ENCODE measurements at places on chromosomes 4 and X. TPM values are rescaled to one million over a fixed set of nuclear protein-coding genes. Genes with fewer than 3 reads are reported as not detected.

GRCh38 chr4:57044996-57045395 is 65.2 kb downstream of the IGFBP7 start:
- peaks cover 7% of the 10 kb centered on the region for H3K36me3 ChIP-seq
- no peaks in the 10 kb centered on the region for H3K4me1 ChIP-seq
- no peak overlapping the region for H3K4me3 ChIP-seq

DNA sequence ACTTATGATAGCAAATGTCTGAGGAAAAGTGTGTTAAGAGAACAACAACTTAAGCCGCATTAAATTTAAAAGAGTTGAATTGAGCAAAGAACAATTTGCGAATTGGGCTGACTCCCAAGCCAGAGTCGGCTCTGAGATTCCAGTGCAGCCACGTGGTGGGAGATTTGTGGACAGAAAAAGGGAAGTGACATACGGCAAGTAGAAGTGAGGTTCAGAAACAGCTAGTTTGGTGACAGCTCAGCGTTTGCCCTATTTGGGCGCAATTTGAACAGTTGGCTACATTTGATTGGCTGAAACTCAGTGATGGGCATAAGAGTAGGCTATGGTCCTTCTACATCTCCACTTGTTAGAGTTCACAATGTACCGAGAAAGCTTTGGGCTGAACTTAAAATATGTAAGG is 124.0 kb downstream of the PRKX start:
- H3K4me1 ChIP-seq: no peaks in the 10 kb centered on the region
- DNase-seq: no peak
- no peak overlapping the region for H3K27ac ChIP-seq

The TEX13D gene
- not detected for total RNA-seq

GRCh38 chrX:109399831-109400230 is 82.1 kb downstream of the GUCY2F start:
- H3K36me3 ChIP-seq: no peaks in the 10 kb centered on the region
- no peak for DNase-seq
- no peaks in the 10 kb centered on the region for H3K27me3 ChIP-seq
- no peak overlapping the region for H3K27ac ChIP-seq

The USP17L12 gene
- not detected for total RNA-seq

The MAP7D3 gene
- total RNA-seq: 4.6 TPM

DNA sequence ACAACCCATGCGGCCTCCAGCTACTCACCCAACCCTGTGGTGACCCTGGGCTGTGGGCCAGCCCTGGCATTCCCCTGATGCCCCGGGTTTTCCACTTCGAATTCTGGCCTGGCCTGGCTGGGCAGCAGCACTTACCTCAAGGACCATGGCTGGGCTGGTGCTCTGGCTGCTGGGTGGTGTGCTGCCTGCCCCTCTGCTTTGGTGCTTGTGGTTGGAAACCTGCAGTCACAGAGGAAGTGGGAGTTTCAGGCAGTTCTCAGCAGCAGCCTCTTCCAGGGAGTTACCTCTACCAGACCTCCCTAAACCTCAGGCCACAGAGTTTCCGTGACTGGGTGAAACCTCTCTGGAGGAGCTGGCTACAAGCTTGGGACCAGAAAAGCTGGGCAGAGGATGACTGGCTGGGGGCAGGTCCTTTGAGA is at the start of gene CXCR3:
TSS of gene CXCR3 (minus strand) at position 209 of the 419 bp plus-strand sequence. CDS start at position 147, 62 bp downstream.
- H3K36me3 ChIP-seq: no peaks in the 10 kb centered on the region
- no peak for DNase-seq
- H3K27me3 ChIP-seq: no peaks in the 10 kb centered on the region

DNA sequence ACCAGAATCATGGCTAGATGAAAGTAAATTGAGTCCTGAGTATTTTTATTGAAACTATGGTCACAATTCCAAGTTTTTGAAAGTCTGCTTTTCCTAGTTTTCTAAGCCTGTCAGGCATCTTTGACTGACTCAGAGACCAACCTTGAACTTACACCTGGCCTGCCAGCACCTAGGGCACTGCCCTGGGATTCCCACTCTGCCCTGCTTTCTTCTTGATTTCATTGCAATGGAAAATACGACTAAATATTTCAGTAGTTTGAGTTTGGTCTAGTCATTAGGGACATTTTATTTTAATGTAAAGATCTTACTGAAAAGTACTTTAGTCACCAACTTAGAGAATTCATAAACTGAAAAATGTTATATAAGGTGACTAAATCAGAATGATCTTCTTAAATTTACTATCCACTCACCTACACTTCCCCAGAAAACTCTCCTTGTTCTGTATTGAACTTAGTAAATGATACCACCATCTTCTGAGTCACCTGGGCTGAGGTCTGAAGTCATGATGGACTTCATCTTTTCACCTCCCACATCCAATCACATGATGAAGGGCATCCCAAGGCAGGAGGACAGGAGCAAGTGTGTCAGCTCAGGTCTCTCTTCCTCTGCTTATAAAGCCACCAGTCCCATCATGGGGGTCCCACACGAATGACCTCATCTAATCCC is 11.6 kb upstream of the PYURF start:
- no peaks in the 10 kb centered on the region for H3K36me3 ChIP-seq
- DNase-seq: no peak

- DNase-seq: no peak
- peaks cover 24% of the 10 kb centered on the region for H3K4me1 ChIP-seq
- H3K4me3 ChIP-seq: no peak overlapping the region
- H3K36me3 ChIP-seq: no peaks in the 10 kb centered on the region
These were observed 23.3 kb upstream of the TMSB4X start for GRCh38 chrX:12951595-12951975.

The NHS gene
- total RNA-seq: 9.1 TPM

The TRPC3 gene
- 0.66 TPM for total RNA-seq

GRCh38 chr4:26685250-26685649 is 101.4 kb downstream of the TBC1D19 start:
- no peak overlapping the region for H3K4me3 ChIP-seq
- H3K4me1 ChIP-seq: no peaks in the 10 kb centered on the region
- DNase-seq: no peak
- no peak overlapping the region for H3K27ac ChIP-seq
- H3K36me3 ChIP-seq: peaks cover 17% of the 10 kb centered on the region

DNA sequence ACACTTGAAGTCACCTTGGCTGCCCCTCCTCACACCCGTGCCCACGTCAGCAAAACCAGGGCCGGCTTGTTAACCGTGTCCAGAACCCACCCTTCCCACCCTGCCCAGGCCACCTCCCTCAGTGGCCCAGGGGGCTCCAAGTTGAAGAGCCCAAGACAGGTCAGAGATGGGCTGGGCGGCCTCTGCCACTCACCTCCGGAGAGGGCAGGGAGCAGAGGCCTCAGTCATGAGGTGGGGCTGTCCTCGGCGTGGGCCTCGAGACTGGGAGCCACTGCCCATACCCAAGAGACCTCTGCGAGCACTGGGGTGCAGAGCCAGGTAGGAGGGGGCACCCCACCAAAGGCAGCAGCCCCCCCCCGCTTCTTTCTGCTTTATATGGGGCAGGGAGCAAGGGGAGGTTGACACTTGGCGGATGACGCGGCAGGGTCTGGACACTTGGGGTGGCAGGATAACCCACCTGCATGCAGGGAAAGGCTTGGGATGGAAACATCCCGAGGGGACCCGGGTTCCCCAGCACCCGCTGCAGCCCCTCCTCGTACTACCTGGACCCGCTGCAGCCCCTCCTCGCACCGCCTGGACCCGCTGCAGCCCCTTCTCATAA is 38.0 kb upstream of the SPON2 start:
- no peak overlapping the region for H3K4me3 ChIP-seq
- DNase-seq: peak; percentile 19
- H3K27me3 ChIP-seq: peaks cover 11% of the 10 kb centered on the region
- H3K27ac ChIP-seq: no peak overlapping the region

- H3K27me3 ChIP-seq: peaks cover 10% of the 10 kb centered on the region
- peaks cover 23% of the 10 kb centered on the region for H3K4me1 ChIP-seq
- H3K27ac ChIP-seq: no peak overlapping the region
- H3K4me3 ChIP-seq: no peak overlapping the region
- DNase-seq: peak; percentile 57
- H3K36me3 ChIP-seq: no peaks in the 10 kb centered on the region
These were observed 103.7 kb downstream of the SORCS2 start for GRCh38 chr4:7295911-7296660.

The ARHGAP36 gene
- 0.27 TPM for total RNA-seq

DNA sequence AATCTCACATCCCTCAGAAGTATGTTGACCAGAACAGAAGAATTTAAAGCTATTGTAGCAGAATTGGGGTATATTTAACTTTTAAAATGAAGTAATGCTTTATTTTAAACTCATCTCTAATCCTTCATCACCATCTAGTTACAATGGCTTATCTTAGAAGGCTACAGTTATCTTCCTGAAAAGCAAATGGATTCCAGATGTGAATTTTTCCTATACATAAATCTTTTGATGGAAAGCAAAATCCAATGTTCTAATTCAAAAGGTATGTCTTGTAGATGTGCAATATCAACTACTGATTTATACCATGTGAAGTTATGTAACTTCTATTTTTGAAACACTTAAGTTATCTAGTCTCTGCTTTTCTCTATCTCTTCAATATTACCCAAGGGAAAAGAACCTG is 47.6 kb downstream of the CCNG2 start:
- H3K36me3 ChIP-seq: no peaks in the 10 kb centered on the region
- no peak overlapping the region for H3K27ac ChIP-seq
- no peaks in the 10 kb centered on the region for H3K4me1 ChIP-seq
- H3K4me3 ChIP-seq: no peak overlapping the region
- peaks cover 2% of the 10 kb centered on the region for H3K27me3 ChIP-seq
- DNase-seq: no peak

- H3K27ac ChIP-seq: peak overlapping the region; percentile 82
- no peak for DNase-seq
- no peaks in the 10 kb centered on the region for H3K36me3 ChIP-seq
- H3K4me1 ChIP-seq: peaks cover 30% of the 10 kb centered on the region
- H3K27me3 ChIP-seq: peaks cover 27% of the 10 kb centered on the region
These were observed 2.7 kb upstream of the TMSB4X start for GRCh38 chrX:12972243-12972642.

The PFKFB1 gene
- 1.1 TPM for total RNA-seq

The EGF gene
- not detected for total RNA-seq

GRCh38 chr4:171817026-171817425 is 3.8 kb downstream of the GALNTL6 start:
- no peak for DNase-seq
- no peak overlapping the region for H3K4me3 ChIP-seq

GRCh38 chr4:127149086-127149485 is 483.7 kb upstream of the INTU start:
- H3K4me1 ChIP-seq: peaks cover 8% of the 10 kb centered on the region
- peaks cover 7% of the 10 kb centered on the region for H3K36me3 ChIP-seq
- H3K4me3 ChIP-seq: no peak overlapping the region
- no peaks in the 10 kb centered on the region for H3K27me3 ChIP-seq

DNA sequence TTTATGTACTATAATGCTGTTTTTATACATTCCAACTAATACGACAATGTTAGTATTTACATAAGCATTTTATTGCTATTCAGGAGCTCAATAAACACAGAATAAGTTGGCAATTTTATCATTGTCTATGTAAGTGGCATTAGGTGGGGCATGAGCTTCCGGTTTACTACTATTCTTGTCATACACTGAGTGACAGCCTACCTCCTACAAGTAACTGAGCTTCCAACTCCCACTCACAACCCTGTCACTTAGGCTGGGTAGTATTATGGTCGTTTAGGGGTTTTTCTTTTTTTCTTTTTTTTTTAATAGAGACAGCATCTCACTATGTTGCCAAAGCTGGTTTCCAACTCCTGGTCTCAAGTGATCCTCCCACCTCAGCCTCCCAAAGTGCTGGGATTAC is 7.4 kb downstream of the PPID start:
- no peaks in the 10 kb centered on the region for H3K27me3 ChIP-seq
- DNase-seq: no peak
- H3K27ac ChIP-seq: no peak overlapping the region
- no peaks in the 10 kb centered on the region for H3K4me1 ChIP-seq

- H3K36me3 ChIP-seq: no peaks in the 10 kb centered on the region
- H3K4me3 ChIP-seq: no peak overlapping the region
- no peak for DNase-seq
- no peaks in the 10 kb centered on the region for H3K4me1 ChIP-seq
- H3K27me3 ChIP-seq: no peaks in the 10 kb centered on the region
These were observed 586.5 kb upstream of the FTHL17 start for GRCh38 chrX:31658360-31658759.

DNA sequence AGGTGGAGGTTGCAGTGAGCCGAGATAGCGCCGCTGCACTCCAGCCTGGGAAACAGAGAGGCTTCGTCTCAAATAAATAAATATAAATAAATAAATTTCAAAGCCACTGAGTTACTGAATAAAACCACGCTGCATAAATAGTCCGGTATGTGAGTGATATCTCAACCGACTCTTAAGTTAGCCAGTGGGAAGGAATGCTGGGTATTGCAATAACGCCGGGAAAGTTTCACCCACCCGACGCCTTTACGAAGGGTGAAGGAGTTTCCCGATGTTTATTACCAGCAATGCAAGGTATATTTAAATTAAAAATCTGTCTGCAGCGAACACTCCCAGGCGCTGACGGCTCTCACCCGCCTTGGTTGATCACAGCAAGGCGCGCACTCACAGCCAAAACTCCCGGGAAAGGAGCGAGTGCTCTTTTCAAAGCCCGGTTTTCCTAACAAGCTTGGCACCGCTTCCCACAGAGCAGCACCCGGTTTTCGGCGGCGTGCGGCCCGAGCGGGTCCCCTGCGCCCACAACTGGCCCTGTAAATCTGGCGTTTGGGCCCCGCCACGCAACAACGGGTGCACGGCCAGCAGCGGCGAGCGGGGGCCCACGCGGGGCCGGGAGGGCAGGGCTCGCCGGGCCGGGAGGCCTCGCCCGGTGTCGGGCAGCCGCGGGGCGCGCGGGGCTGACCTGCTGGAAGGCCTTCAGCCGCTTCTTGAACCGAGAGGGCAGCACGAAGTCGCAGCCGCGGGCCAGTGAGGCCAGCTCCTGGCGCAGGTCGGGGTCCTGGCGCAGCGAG is 13.7 kb downstream of the PPP2R3B start:
- H3K36me3 ChIP-seq: peaks cover 4% of the 10 kb centered on the region
- peaks cover 20% of the 10 kb centered on the region for H3K27me3 ChIP-seq
- peak overlapping the region; percentile 71 for H3K4me3 ChIP-seq
- peaks cover 8% of the 10 kb centered on the region for H3K4me1 ChIP-seq
- H3K27ac ChIP-seq: no peak overlapping the region

The GAB3 gene
- 9.6 TPM for total RNA-seq

GRCh38 chr4:73979407-73979957 is 2.3 kb downstream of the PF4 start:
- no peaks in the 10 kb centered on the region for H3K4me1 ChIP-seq
- H3K27me3 ChIP-seq: no peaks in the 10 kb centered on the region
- no peak overlapping the region for H3K27ac ChIP-seq
- H3K36me3 ChIP-seq: no peaks in the 10 kb centered on the region
- DNase-seq: no peak
- no peak overlapping the region for H3K4me3 ChIP-seq

GRCh38 chr4:183920512-183920911 is 15.4 kb downstream of the STOX2 start:
- no peak for DNase-seq
- H3K4me3 ChIP-seq: no peak overlapping the region
- H3K4me1 ChIP-seq: peaks cover 12% of the 10 kb centered on the region
- H3K27me3 ChIP-seq: peaks cover 2% of the 10 kb centered on the region

The ADAM29 gene
- not detected for total RNA-seq
